CD4-positive, alpha-beta T cell treated with Interleukin-17A for 4 hours (primary cell): ENCODE measurements at places on chromosomes 12 and 14.

- DNase-seq: no peak
Measured at GRCh38 chr14:35727764-35728163, 81.3 kb downstream of the RALGAPA1 start.

GRCh38 chr14:93019367-93019843, 96.3 kb downstream of the ITPK1 start:
- DNase-seq: no peak

DNA sequence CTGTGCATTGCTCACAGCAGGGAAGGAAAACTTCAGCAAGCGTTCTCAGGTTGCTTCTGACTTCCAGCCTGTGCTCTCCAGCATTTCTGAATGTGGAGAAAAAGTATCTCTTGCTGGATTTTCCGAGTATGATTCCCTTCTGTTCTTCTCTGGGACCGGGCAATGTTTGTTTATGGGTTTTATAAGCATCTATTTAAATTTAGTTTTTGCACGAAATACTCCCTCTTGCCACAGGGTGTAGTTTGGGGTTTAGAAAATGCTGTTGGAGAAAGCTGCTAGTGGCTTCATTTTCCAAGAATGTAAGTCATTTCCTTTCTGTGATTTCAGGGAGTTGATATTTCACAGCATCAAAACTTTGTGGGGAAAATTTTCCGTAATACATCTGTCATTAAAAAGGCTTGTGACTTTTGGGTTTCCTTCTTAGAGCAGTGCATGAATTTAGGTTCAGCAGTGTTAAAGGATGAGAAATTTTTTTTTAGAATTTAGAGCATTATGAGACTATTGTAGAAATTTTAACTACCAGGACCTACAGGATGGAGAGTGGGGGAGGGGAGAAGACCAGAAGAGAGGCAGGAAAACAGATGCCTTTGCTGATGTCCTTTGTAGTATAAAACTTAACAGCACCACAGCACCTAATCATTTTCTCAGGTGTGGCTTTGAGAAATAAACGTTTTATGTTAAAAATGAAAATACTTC, 1.5 kb downstream of the FRMD6 start:
- DNase-seq: no peak

DNA sequence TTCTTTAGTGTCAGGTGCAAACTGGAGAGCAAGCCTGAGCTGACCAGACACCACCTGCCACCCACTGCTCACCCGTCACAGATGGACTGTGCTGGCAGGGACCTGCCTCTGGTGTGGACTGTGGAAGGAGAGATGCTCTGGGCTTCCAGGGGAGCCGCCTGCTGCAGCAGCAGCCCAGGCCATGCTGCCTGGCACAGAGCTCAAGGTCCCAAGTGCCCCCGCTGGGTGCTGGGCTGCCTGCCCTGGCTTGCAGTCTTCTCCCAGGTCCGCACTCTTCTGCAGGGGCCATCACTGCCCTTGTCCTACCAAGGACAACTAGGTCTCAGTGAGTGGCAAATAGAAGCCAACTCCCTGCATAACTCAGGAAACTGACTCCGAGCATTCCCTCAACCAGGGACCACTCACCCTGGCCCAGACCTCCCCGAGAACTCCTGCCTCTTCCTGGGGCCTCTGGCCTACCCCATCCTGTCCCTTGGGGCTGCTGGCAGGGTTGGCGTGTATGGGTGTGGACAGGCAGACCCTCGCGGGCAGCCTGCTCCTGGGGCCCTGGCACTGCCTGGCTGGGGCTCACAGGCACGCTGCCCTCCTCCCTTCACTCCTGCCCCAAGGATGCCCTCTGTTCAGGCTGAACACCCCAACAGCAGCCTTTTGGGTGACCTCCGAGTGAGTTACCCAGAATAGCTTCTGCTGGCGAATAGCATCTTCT, 9.3 kb downstream of the AMN start:
- DNase-seq: no peak

- no peak for DNase-seq
Measured at GRCh38 chr12:118337194-118337838, 35.4 kb downstream of the TAOK3 start.

GRCh38 chr14:73700325-73700724, 13.9 kb downstream of the PNMA1 start:
- no peak for DNase-seq

DNA sequence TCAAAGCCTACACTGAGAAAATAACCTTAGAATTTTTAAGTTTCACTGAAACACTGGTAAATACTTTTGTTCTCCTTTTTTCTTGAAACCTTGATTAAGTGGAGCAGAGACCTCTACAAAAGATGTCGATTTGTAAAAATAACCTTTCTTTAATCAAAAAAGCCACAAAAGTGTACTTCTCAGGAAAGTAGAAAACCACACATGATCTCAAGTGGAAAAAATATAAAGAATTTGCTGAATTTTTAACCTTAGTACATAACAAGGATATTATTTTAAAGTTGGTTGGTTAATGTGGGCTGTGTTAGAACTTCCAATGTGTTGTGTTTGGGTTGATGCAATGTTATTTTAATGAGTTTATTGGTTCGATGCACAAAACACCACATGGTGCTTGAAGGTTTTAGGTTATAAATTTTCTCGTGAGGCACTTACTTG, 8.6 kb downstream of the LGR5 start:
- DNase-seq: no peak

- peak; percentile 78 for DNase-seq
Measured at GRCh38 chr14:103808403-103809001, 38.9 kb downstream of the PPP1R13B start.

DNA sequence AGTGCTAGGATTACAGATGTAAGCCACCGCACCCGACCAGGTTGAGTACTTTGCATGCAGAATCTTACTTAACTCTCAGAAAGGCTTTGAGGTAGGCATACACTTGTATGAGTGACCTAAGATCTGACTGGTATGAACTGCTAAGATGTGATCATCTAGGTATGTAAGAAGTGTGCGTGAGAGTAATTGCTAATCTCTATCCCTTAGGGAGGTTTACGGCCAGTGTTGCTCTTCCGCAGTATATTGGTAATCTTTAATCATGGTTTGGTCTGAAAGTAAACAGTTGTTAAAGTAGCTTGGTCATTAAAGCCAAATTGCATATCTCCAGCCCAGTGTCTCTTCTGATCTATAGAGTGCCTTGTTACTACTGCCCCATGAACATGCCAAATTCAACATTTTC, 7.8 kb downstream of the UNG start:
- DNase-seq: no peak

- no peak for DNase-seq
Measured at GRCh38 chr12:12563290-12563928, 746 bp upstream of the DUSP16 start.

- no peak for DNase-seq
Measured at GRCh38 chr12:103839609-103840461, 1.2 kb downstream of the NT5DC3 start.

DNA sequence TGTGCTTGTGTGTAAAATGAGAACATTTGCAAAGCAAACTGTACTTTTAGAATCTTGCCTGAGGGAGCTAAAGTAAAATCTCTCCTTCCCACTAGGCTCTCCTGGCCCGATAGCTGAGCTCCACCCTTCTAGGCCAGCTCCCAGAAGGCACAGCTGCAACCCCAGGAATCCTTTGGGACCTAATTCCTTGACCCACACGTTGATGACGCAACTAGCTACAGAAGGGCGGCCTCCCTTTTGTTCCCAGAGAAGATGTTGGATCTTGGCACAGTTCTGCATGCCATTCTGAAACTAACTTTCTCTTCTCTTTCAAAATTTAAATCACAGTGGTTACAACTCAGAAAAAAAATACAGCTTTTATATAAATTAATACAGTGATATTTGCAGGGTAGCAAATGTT, 268.1 kb downstream of the EGLN3 start:
- DNase-seq: no peak
